ENCODE measurements at places on chromosomes 1 and 21.

DNA sequence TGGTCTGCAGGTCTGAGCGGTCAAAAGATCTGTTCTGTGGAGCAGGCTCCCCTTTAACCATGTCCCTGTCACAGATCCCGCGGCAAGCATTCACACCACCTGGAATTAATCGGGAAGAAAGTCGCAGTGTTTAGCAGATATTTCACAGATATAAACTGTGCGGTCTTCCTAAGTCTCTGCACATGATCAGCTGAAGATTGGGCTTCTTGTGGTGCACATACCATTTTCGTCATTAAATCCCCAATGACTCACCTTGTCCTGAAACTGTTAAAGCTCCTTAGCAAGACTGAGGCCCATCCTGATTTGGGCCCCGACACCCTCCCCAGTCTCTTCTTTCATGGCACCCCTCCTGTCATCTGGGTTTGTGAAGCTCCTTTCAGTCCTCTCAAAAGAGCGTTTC lies 158.8 kb downstream of the KIF26B start:
- DNase-seq, result no peak

DNA sequence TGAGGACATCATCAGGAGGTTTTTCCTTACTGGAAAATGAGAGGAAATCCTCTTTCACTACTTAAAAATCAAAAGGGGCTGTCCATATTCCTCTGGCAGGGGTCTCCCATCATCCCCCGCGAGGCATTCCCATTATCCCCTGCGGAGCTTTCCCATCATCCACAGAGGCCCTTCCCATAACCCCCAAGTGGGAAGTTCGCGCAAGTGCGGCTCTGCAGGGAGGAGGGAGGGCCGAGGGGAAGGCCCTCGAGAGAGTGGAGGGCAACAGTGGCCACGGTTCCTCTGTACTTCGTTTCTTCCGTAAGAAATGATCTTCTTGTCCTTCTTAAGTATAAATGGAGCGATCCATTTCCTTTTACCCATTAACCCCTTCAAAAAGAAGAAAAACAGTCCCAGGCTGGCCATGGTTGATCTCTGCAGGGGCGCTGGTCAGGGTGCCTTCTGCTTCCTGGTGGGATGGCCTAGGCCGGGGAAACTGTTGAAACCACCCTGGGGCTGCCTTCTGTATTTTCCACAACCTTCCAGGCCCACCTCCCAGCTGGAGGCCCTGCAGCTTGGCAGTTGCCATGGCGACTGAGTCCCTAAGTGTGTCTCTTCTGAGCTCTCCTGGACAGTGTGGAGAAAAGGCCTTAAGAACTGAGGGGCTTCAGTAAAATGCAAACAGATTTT lies 3.6 kb upstream of the RSPH1 start:
- peak; percentile 35 for DNase-seq

DNA sequence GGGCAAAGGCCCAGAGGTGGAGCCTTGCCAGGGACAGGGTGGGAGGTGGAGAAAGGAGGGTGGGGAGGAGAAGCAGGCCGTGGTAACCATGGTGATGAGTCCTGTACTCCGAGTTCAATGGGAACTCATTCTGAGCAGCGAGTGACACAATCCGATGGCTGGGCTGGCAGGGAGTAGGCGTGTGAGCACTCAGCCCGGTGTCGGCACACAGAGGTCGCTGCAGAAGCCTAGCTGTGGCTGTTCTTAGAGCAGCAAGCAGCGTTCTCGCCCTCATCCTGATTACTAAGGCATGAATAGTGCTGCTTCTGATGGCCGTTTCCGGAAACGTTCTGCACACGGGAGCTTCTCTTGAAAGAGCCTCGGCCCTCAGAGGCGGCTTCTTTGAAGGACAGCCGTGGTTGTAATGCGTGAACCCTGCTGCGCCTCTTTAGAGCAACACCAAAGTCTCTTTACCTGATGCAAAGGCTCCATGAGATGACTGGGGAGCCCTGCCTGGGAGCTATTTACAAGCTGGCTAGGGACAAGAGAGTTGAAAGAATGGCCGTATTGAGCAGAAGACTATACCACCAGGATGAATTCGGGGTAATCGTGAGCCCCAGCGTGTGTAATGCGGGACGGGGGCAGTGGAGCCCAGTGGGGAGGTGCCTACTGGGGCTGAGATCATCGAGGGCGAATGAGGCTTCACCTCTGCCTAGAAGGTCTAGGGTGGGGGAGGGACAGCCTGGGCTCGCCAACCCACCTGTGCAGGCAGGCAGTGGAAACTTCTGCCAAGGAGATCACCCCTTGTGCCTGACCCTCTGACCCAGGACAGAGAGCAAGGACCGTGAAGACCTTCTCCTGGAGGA lies 72.8 kb upstream of the PAX7 start:
- DNase-seq, result peak; percentile 32

DNA sequence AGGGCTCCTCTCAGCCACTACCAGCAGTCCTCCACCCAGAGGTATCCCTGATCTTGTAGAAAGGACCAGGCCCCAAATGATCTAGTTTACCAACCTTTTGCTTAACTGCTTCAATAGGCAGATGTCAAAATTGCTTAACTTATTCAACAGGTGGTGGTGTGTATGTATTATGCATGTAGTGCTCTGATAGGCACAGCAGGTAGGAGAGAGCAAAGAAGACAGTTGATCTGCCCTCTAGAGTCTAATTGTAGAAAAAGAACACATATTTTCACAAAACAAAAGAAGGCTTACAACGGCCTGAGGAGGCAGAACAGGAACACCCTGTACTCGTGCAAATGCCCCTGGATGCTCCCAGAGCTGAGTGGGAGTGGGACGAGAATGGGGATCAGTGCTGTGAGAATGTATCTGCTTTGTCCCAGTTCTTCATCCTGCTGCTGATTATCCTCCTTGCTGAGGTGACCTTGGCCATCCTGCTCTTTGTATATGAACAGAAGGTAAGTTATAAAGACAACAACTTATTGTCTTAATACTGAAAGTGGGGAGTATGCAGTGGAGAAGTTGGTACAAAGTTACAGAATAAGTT lies 21.1 kb downstream of the CD53 start:
- DNase-seq, result no peak

GRCh38 chr1:13826591-13826990 lies 126.6 kb downstream of the PRDM2 start:
- DNase-seq, result no peak

DNA sequence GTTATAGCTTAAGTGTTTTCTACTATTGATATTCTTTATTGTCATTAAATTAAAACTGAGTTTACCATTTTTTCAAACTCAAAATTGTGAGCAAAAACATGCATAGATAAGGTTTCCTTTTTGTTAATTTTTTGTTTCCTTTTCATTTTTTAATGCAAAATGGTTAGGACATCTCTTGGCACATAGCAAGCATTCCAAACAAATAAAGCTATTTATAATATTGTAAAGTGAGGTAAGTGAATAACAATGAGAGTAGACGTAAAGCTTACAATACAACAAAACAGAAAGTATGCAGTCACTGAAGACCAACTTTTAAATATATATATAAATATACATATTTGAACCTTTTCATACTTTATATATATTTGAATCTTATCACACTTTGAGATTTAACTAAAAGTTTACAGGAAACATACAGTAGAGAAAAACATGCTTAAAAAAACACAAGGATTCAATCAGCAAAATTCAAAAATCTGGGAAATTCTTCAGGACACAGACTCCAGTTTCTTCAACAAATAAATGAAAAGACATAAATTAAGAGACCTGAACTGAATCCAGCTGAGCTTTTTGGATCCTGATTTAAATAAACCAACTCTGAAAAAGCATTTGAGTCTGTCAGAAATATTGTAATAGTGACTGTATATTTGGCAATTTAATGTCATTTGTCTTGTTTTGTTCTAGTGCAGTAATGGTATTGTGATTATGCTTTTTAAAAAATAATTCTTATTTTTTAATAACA lies 67.5 kb upstream of the SAMSN1 start:
- no peak for DNase-seq

DNA sequence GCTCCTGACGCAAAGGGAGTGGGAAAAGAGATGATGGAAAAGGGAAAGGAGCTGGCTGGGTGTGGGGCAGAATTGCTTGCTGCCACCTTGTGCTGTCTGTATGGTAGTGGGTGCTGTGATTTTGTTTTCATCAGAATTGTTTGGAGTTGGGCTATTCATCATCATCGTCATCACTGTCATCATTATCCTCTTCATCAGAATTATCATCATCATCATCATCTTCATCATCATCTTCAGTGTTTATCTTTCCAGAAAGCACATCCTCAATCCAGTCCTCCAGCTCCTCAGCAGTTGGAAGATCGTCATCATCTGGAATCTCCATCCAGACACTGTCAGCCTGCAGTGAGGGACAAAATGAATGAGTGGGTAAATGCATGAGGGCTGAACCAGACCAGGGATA lies 59.3 kb downstream of the VANGL1 start:
- DNase-seq, result no peak

DNA sequence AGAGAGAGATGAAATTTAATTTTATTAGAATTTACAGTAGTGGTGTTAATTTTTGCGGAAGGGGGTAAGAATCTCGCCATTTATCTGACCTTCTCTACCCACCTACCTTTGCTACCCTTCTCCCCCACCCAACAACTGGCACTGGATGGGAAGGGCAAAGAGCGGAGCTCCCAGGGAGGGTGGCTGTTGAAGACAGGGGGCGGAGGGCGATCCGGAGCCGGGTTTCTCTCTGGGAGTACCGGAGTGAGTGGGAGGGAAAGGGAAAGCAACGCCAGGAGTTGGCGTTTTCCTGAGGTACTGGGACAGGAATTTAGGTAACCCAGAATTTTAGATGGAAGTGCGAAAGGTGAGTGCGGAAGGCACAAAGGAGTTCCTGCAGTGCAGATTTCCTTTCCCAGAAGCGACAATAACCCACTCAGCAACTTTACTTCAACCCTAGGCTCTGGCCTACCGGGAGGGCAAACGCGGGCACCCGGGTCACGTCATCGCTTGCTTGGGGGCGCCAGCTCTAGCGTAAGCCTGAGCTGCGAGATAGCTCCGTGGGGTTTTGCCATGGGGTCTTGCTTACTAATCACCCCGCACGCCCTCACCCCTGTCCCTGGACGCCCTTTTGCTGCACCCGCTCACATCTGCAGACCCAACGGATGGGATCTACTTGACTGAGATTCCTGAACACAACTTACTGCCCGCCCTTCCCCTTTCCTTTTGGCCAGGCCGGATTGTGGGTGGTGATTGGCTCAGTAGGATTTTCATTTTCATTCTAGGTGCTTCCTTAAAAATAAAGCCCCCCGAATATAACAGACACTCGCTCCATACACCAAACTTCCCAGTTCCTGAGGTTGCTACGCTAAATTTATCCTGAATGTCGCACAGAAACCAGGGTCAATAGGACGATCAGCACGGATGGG lies 413.0 kb upstream of the ESRRG start:
- DNase-seq, result no peak

- peak; percentile 21 for DNase-seq
Measured at GRCh38 chr1:226436855-226437491, 29.1 kb upstream of the PARP1 start.

GRCh38 chr1:179081687-179082332 lies at the start of gene TOR3A:
Gene TOR3A, plus strand, starts transcription at chr1:179082070. Its CDS starts 59 bp downstream, at chr1:179082129.
- peak; percentile 85 for DNase-seq

DNA sequence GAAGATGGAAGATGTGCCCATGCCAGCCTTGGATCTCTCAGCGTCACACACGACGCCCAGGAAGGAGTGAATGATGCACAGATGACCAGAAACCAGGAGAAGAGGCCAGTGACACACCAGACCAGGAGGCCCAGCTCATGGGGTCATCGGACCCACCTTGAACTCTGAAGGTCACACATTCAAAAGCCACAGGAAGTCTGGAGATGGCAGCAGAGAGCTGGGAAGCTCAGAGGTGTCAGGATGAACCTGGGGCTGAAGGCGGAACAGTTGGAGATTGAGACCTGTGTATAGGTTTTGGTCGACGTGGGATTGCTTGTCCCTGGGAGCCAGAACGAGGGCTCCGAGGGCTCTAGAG lies 43.6 kb downstream of the SLC19A1 start:
- no peak for DNase-seq

DNA sequence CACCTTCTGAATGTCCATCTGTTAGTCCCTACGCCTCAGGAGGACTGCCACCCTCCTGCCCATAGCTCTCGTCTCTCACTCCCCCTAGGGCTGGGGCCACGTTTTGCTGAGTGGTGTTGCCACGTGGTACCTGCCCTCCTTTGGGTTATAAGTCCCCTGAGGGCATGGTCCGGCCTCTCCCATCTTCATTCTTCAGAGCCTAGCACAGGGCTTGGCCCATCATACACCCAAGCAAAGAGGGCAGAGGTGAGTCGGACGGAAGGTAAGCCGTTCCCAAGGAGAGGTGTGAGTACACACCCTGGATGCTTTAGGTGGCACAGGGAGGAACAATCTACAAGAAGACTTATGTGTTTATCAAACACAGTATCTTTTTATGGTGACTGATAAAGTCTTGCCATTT lies 10.9 kb downstream of the PADI2 start:
- DNase-seq, result no peak

Measured in NCI-H82 (cell line).